HAP-1 (cell line): ENCODE measurements at places on chromosomes 13 and 19.
A peak's percentile ranks its signal among the peaks of the same experiment; 100 is the strongest.

DNA sequence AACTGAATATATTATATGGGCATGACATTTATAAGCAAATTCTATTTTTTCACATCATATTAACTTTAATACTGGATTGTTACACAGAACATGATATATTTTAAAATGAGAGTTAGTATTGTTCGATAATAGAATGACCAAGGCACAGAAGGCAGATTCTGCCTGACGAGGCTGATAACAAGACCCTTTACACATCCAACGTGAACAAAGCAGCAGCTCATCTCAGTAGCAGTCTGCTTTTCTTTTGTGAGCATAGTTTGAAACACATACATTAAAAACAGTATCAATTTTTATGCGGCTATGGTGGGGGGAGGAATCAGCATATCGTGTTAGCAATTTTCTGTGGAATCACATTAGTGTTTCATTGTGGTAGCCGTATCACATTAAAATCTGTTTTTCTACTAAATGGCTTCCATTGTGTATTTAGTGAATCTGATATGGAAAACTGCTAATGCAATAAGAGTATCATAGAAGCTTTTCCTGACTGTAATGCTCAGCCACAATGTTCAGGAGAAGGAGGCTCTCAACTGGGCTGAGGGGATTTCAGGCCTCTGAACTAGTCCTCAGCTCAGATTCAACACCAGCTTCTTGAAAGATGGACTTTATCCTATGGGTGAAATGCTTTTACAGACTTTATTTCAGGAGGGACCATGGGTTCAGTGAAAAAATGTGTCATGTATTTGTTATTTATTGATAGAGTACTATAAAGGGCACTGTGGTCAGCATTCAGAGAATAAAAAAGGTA lies 4.0 kb downstream of the SMAD9 start:
- no peak for DNase-seq

DNA sequence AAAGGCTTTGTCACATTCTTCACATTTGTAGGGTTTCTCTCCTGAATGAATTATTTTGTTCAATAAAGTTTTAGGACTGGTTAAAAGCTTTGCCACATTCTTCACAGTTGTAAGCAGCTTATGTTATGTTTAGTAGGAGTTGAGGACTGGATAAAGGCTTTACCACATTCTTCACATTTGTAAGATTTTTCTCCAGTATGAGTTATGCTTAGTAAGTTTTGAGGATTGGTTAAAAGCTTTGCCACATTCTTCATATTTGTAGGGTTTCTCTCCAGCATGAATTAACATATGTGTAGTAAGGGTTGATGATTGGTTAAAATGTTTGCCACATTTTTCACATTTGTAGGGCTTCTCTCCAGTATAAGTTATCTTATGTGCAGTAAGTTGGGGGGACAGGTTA lies 79.9 kb downstream of the ZNF431 start:
- DNase-seq: no peak

GRCh38 chr13:26813980-26814348 lies 53.4 kb upstream of the GPR12 start:
- no peak for DNase-seq

DNA sequence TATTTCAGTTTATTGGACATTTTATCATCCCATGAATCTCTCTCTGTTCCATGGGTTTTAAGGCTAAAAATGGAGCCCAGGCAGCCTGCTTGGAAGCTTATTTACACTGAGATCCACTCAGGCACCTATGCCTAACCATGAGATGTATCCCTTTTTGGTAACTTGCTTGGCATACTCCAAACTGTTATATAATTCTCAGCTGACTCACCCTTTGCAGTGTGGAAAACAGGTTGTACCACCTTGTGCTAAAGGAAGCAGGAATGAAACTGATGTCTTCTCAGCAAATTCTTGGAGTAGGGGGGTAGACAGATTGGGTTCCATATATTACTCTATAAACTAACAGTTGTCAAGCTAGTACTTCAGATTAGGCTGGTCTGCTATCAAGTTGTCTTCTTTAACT lies 483.6 kb downstream of the KLF5 start:
- no peak for DNase-seq

GRCh38 chr13:112456138-112457056 lies 80.2 kb downstream of the SPACA7 start:
- DNase-seq: no peak

GRCh38 chr19:38018694-38019395 lies 111.8 kb downstream of the SIPA1L3 start:
- DNase-seq: no peak

DNA sequence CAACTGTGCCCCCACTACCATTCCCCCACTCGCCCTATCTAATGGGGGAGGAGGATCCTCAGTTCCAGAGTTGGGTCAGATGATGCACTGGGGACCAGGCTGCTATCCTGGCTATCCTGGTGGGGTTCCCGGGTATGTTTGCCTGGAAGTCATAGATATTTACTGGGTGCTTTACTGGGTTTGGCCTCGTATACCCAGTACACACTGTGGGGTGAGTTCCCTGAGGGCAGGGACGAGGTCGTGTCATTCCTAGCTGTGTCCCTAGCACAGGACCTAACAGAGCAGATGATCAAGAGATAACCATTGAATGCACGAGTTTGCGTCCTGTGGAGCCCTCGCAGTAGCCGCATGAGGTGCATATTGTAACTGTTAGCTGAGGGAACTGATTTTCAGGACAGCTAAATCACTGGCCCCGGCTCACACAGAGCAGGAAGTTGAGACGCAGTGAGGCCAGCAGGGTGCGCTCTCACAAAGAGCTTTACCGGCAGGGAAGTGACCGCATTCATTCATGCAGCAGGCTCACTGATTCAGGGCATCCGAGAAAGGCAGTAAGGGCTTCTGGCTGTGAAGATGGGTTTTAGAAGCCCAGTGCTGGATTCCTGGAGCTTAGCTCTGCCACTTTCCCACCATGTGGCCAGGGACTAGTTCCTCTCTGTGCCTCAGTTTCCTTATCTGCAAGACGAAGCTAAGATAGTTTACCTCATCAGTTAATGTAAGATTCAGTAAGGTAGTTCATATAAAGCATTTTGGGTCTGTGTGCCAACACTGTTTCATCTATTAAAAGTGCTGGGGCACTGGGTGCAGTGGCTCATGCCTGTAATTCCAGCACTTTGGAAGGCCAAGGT lies 6.0 kb downstream of the RUVBL2 start:
- DNase-seq: peak; percentile 85

- no peak for DNase-seq
Measured at GRCh38 chr19:50268041-50268440, 61.1 kb downstream of the KCNC3 start.

DNA sequence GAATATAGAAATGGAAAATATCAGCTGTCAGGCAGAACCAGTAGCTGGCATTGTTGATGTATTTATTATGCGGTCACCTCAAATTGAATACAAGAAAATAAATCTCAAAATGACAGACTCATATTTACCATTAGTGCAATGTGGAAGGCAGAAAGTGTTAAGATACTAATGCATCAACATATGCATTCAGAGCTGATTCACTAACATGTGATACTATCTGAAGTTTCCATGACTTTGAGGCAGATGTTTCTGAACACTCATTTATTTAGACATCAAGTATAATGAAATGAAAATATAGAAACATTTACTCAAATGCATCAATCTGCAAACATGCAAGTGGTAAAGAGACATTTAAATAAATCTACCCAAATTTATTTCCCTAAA lies 474.2 kb upstream of the SLC10A2 start:
- DNase-seq: no peak

- DNase-seq: no peak
Measured at GRCh38 chr13:41186481-41186880, 7.9 kb downstream of the KBTBD7 start.
